Activated naive CD4-positive, alpha-beta T cell treated with Interleukin-2 at 50 U/mL for 16 hours (primary cell): ENCODE measurements at places on chromosomes 13 and 19.

DNA sequence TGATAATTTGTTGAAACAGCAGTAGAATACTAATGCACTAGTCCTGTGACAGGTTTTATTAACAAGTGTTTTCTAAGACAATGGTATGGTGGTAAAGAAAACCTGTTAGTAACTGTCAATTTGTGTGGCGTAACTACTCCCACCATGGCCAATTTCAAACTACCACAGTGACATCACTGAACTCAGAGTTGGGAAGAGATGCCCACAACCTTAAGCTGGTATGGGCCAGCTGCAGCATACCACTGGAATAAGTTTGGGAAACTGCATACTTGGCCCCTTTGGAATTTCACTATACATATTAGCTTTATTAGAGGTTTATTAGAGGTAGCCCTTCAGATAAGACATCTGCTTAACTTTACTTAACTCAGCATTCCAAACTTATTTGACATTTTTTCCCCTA, 419.4 kb downstream of the NDFIP2 start:
- DNase-seq = no peak

DNA sequence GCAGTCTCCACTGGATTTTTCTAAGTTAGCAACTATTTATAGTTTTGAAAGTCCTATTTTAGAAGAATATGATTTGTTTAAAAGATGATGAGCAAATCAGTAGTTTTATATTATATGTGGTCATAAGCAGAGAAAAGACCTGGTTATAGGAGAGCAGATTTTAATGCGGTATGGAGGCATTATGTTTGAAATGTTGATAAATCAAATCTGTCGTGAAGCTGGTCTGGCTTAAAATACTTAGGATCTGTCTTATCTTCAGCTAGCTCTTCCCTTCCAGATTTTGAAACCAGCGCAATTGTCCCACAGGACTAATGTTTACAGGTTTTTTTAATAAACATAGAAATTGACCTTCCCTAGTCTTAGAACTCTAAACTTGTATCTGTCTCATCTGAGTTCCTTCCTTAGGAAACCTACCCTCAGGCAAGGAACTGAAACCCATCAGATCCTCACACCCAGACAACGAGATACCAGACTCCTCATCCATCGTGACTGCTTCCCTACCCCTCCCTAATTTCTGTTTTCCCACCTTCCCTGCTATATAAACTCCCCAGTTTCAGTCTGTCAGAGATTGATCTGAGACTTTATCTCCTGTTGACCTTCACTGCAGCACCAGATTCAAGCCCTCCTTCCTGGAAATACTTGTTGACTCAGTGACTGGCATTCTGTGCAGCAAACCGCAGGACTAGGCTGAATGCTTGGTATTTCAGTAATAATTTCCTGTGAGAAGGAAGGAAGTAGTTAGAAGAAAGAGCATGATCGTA, 37.8 kb upstream of the CXCL17 start:
- peak; percentile 9 for DNase-seq

GRCh38 chr19:18465964-18466339, 28.0 kb upstream of the ISYNA1 start:
- no peak for DNase-seq

DNA sequence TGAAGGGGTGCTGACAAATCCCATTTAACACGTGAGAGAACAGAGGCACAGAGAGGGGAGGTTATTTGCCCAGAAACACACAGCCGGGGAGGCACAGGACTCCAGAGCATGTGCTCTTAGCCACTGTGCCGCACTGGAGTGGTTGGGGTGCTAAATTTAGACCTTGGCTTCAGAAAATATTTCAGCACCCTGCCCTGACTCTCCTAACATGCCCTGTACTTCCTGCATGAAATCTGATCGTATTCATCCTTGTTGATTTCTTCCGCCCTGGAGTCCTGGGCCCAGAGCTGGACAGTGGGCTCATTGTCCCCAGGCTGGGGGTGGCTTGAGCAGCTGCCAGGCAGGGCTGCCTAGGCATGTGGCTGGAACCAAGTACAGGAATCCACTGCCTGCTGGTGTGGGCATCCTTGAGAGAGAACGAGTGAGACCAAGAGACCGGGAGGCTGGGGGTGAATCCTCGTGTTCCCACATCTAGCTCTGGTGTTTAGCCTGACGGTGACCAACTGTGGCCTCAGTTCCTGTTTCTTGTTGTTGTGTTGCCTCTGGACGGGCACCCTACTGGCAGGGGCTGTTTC, 5.3 kb downstream of the SLC27A1 start:
- DNase-seq = no peak

- DNase-seq = no peak
These were observed 951.3 kb upstream of the PRR20A start for GRCh38 chr13:56189439-56189838.

DNA sequence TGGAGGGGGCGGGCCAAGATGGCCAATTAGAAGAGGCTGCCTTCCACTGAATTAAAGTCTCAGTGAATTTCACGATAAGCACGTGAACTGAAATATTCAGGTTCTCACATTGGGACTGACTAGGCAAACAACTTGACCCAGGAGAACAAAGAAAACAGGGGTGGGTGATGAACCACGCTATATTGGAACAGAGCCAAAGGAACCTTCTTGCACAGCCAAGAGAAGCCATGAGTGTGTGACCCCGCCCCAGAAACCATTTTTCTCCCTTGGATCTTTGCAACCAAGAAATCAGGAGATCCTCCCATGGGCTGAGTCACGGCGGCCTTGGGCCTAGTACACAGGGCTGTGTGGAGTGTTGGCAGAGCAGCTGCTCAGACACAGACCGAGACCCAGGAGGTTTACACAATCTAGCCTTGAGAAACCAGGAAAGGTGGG, 36.8 kb downstream of the ERICH4 start:
- no peak for DNase-seq

DNA sequence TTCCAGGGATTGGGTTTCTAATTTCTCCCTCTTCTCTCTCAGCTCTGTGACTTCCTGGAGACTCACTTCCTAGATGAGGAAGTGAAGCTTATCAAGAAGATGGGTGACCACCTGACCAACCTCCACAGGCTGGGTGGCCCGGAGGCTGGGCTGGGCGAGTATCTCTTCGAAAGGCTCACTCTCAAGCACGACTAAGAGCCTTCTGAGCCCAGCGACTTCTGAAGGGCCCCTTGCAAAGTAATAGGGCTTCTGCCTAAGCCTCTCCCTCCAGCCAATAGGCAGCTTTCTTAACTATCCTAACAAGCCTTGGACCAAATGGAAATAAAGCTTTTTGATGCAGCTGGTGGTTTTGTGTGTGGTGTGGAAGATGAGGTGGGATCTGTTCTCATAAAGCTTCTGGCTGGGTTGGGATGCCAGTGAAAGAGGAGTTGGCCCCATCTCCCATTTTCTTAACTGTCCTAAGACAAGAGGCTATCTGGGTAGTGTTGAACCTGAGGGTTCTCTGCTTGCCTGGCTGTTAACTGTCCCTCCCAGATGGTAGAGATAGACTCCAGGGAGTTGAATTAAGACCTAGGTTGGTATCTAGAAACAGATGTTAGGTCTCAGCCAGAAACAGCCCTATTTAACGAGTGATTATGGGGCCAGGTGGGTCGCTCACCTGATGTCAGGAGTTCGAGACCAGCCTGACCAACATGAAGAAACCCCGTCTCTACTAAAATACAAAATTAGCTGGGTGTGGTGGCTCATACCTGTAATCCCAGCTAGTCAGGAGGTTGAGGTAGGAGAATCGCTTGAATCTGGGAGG, 1.6 kb downstream of the FTL start:
- DNase-seq = no peak

- DNase-seq = no peak
These were observed 30.7 kb downstream of the NDFIP2 start for GRCh38 chr13:79511611-79512010.

DNA sequence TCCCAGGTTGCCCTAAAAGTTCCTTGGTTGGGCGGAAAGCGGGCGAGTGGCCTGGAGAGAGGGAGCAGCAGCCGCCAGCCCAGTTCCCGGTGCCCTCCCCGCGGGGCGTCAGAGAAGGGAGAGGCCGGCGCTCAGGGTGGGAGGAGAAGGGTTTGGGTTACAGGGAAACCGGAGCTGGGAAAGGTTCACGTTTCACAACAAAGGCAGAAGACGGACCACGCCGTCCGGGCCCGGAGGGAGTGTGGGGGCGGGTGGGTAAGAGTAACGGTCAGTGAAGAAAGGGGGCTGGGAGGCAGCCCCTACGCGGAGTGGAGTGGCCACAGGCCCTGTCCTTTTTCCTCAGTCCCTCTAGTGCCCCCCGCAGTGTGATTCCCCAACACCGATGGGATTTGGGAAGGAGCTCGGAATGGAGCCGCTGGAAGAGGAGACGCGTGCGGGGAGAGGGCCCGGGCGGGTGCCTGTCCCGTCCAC, 1.6 kb downstream of the SIX5 start:
- DNase-seq = no peak

GRCh38 chr13:97028441-97029299, 34.4 kb upstream of the OXGR1 start:
- DNase-seq = peak; percentile 43

- no peak for DNase-seq
These were observed at the start of gene KCTD4 for GRCh38 chr13:45200701-45201232. TSS of gene KCTD4 (minus strand) at chr13:45201045. CDS start at chr13:45194567, 6,478 bp downstream.

DNA sequence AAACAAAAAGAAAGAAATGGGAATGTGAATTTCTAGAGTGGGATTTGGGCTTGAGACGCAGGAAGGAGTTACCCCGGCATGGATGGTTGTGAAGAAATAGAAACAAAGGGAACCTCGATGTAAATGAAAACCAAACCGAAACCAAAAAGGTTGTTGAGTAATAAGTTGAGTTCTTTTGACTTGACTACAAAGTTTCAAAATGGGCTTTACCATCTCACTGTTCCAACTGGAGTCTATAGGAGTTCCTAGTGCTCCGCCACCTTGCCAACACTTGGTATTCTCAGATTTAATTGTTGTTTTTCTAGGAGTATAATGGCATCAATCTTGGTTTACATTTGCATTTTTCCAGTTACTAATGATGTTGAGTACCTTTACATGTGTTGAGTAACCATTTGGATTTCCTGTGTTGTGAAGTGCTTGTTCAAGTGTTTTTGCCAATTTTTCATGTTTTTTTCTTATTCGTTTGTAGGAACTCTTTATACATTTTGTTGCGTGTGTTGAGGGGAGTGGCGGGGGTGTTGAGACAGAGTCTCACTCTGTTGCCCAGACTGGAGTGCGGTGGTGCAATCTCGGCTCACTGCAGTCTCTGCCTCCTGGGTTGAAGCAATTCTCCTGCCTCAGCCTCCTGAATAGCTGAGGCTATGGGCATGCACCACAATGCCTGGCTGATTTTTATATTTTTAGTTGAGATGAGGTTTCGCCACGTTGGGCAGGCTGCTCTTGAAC, 9.2 kb downstream of the UBE2S start:
- DNase-seq = no peak

GRCh38 chr19:56333506-56333905, 18.9 kb upstream of the ZSCAN5A start:
- DNase-seq = peak; percentile 40

DNA sequence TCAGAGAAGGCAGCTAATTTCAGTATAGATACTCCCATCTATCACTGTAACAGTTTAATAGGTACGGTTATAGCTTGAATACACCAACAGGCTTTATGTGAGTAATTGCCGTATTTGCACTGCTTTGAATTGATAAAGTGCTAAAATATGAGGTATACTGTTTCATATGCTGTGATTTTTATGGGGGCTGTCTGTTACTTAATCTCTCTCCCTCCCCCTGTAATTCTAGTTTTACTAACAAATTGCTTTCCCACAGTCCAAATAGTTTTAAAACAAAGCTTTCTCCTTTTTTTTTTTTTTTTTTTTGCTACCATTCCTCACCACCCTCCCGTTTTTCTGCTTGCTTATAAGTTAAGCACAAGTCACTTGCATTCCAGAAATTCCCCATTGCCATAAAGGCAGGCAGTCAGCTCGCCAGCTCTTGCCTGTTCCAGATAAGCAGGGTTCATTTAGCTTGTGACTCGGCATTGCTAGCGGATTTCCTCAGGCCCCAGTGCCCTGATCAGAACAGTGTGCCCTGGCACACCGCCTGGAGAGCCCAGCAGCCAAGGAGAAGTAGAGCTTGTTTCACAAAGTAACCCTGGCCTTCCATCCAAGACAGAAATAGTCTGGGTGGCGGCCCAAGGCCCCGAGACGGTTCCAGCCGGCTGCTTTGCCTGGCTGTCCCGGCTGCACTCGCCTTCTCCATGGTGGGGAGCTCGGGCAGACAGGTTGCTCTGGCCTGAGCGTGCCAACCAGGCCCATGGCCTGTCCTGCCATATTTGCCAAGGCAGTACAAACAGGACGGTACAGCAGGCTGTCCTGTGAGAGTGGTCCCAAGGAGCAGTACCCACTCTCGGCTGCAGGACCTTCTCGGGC, 43.5 kb upstream of the NPAS1 start:
- no peak for DNase-seq

GRCh38 chr19:435056-435706, 25.7 kb downstream of the SHC2 start:
- no peak for DNase-seq

GRCh38 chr19:55386493-55386971, 800 bp downstream of the RPL28 start:
- no peak for DNase-seq

DNA sequence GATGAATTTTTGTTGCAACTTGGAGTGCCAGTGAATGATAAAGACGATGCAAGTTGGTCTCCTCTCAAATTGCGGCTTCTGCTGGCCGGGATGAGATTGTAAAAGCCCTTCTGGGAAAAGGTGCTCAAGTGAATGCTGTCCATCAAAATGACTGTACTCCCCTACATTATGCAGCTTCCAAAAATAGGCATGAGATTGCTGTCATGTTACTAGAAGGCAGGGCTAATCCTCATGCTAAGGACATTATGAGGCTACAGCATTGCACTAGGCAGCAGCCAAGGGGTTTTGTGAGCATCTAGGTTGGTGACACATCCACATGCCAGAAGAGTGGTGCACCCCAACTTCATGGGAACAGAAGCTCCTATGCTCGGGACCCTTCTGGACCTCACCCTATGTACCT, 22.2 kb upstream of the KLF5 start:
- no peak for DNase-seq

GRCh38 chr13:113781571-113781970, 22.5 kb downstream of the TMEM255B start:
- no peak for DNase-seq

DNA sequence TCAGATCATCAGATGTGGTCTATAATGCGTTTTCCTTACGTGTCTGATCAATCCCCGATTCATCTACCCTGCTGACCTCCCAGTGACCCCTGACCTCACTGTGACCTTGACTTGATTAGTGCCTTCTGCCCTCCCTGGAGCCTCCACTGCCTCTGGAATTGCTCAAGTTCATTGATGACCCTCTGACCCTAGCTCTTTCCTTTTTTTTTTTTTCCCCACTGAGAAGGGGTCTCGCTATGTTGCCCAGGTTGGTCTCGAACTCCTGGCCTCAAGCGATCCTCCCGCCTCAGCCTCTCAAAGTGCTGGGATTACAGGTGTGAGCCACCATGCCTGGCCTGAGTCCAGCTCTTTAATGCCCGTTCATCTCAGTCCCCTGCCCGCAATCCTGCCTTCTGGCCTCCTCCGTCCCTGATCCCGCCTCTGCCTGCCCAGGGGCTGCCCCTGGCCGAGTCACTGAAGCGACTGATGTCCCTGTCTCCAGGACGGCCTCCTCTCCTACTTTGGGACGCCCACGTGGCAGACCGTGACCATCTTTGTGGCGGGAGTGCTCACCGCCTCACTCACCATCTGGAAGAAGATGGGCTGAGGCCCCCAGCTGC, 4.0 kb upstream of the FTL start:
- DNase-seq = no peak
